Activated CD4-positive, alpha-beta T cell treated with anti-CD3 and anti-CD28 coated beads for 24 hours (primary cell): ENCODE measurements at places on chromosomes 1 and 21.

- DNase-seq = no peak
Observed at GRCh38 chr21:32334980-32335531, 36.4 kb downstream of the MRAP start.

DNA sequence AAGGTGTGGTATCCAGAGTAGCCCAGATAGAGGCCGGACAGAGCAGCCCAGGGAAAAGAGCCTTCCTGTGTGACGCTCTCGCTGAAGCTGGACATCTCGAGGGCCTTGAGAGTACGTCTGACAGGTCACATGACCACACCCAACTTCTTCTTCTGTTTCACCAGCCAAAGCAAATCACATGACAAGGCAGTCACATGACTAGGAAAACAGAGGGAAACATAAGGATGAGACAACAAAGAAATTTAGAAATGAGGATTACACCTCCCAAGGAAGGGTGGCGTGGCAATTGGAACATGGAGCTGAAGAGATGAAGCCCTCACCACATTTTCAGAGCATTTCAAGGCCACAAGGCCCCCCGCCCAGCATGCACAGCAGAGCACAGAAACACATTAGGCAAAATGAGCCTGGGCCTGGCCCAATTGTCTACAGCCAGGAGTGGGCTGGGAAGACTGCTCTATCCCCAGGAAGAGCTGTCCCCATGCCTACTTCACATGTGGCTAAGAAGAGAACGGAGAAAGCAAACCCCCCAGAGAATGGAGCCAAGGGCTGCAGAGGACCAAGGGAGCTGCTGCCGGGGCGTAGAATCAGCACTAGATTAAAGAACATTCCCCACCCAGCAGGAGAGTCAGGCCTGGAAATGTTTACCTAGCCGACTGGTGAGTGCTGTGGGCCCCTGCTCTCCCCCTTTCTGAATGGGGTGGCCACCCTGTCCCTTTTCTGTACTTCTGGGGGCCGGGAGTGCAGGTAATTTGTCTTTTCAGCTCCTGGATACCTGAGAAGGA lies 305.1 kb downstream of the NPHP4 start:
- no peak for DNase-seq

DNA sequence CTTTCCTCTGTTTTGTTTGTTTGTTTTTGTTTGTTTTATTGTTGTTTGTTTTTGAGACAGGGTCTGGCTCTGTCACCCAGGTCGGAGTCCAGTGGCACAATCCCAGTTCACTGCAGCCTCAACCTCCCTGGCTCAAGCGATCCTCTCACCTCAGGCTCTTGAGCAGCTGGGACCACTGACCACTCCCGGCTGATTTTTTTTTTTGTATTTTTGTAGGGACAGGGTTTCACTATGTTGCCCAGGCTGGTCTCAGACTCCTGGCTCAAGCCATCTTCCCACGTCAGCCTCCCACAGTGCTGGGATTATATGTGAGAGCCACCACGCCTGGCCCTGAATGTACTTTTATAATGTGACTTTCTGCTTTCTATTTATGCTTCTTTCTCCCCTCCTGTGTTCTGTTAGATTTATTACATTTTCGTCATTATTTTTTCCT lies 5.0 kb upstream of the CALML6 start:
- no peak for DNase-seq

DNA sequence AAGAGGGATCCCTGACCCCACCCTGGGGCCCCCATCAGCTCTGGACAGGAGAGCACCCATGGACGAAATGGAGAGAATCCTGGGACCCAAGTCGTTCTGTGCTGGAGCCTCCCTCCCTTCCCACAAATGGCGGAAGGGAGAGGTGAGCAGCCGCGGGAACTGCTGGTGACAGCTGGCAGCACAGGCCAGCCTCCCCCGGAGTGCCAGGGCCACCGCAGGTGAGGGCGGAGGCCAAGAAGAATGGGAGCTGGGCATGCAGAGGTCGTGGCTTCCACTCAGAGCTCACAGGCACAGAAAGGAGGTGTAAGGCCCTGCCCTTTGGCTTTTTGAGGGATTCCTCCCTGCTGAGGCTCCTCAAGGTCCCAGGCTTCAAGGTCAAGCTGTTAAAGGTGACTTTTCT lies 24.6 kb downstream of the SLC1A7 start:
- DNase-seq = no peak

GRCh38 chr1:102897557-102897956 lies 210.8 kb downstream of the COL11A1 start:
- DNase-seq = no peak

- DNase-seq = no peak
Observed at GRCh38 chr1:21490774-21491487, 18.3 kb upstream of the ALPL start.

- DNase-seq = no peak
Observed at GRCh38 chr1:73862355-73862754, 335.6 kb downstream of the LRRIQ3 start.

GRCh38 chr1:183685112-183685713 lies 32.1 kb upstream of the APOBEC4 start:
- DNase-seq = peak; percentile 1

GRCh38 chr21:29145852-29146453 lies 15.5 kb downstream of the MAP3K7CL start:
- no peak for DNase-seq
